ENCODE measurements at places on chromosomes 2 and 18.

DNA sequence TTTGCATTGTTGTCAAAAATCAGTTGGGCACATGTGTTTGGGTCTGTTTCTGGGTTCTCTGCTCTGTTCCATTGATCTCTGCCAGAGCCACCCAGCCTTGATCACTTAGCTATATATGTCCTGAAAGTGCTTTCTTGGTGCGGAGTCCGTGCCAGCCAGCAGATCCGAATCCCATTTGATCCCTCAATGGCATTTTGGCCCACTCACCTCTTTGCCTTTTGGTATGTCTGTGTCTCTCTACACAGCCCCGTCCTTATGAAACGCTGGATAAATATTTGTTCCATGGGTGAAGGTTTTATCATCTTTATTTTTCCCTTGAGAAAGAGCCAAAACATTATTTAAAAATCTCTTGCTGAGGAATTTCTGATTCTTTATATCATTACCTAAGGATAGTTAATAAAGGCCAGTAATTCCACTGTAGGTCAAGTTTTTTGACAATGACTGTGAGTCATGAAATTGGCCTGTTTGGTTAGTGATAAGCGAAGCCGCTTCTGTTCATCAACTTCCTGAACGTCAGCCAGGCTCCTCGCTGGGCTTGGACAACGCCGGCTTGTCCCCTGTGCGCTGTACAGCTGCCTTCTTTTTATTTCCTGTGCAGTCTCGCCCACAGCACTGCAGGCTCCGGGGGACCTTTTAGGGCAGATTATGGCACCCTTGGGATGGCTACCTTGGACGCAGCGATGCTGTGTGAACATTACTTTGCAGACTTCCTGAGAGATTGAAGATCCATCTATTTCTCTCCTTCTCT lies 24.9 kb downstream of the MTCL1 start:
- no peak for DNase-seq

DNA sequence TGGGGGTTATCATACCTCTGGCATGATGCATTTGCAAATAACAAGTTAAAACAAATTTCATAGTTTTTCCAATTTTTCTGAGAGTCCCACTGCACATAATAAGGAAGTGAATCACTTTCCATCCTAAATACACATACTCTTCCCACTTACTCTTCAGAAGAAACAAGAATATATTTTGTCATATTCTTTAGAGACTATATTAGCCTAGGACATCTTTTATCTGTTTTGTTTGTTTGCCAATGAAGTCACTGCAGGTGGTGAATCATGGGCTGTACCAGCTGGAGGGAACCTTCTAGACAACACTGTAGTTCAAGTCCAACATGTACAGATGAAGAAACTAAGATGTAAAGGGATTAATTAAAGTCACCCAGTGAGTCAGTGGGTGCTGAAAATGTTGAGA lies 116.8 kb downstream of the XIRP2 start:
- DNase-seq = no peak

DNA sequence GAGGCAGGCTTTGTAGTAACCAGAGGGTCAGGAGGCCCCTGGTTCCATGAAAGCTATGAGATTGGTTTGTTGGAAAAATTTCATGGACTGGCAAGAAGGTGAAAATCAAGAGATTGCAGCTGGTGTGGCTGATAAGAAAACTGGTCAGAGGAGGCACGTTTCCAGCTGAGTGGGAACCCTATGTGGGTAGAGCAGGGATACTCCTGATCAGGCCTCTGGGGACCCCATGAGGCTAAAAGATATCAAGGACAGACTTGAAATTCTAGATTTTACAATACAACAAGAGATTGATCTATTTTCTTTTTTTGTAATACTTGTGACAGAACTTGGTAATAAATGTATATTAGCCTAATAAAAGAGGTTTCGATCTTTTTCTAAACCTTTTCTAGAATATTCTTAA lies 1615.1 kb downstream of the DPP10 start:
- DNase-seq = no peak

DNA sequence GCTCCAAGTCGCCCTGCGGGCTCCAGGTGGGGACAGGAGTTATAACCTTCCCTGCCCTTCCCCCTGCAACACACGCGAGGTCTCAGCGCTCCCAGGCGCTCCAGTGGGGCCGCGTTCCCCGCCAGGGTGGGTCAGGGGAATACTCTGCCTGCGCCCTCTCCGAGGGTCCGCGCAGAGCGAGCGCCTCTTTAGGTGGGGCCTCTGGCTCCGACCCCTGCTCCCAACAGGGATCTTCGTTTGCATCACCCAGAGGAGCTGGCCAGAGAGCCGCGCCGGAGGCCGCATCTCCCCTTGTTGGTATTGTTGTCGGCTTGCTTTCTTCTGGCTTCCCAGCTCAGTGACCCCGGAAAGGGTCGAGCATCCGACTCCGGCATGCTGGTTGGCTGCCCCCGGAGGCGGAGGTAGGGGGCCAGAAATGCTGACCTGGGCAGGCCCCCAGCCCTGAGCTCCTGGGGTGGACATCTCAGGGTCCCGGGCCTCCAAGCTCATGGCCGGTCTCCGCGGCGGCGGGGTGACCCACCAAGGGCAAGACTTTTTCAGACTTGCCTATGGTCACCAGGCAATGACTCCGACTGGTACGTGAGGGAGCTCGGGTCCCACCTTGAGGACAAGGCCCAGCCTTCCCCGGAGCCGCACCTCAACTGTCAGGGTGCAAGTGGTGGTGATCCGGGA lies 11.2 kb upstream of the EN1 start:
- DNase-seq = no peak

DNA sequence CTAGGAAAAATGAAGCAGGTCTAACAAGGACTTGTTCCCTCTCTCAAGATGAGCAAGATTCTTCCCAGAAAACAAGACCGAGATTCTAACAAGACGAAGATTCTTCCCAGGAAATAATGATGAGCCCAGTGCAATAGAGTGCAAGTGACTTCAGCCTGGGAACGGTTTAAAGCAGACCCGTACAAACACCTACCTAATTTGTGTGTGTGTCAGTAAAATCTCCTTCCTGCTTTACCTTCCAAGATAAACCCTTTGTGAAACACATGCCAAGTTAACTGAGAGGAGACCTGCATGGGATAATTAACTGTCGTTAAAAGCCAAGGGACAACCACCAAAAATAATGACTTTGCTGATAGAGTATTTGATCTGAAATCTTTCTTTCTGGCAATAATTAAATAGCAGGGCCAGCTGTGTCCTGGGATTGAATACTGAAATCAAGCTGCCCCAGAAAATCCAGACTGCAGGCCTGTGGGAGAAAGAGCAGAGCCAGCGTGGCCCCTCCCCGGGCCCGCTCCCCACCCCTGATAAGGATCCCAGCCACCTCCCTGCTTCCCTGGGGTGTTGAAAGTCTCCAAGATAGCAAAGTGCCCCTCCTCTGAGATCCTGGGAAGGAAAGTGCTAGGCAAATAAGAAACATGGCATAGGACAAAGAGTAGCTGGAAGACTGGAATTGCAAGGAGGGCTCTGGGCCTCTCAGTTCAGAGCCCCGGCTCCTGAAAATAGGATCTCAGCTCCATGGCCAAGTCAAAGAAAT lies 145.5 kb downstream of the CYP26B1 start:
- no peak for DNase-seq

DNA sequence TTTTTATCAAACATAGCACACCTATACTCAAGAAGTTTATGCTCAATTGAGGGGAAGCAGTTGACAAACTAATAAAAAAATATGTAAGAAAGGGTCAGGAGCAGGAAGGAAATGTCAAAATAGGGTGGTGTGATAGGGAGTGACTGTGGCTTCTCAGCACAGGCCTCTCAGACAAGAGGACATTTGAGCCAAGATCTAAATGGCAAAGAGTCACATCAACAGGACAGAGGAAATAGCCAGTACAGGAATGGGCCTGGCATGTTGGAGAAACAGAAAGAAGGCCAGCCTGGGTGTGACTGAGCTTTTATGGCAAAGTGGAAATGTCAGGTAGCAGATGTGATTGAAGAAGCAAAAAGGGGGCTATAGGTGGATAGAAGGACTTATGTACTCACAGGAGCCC lies 117.0 kb downstream of the CCDC148 start:
- DNase-seq = no peak

DNA sequence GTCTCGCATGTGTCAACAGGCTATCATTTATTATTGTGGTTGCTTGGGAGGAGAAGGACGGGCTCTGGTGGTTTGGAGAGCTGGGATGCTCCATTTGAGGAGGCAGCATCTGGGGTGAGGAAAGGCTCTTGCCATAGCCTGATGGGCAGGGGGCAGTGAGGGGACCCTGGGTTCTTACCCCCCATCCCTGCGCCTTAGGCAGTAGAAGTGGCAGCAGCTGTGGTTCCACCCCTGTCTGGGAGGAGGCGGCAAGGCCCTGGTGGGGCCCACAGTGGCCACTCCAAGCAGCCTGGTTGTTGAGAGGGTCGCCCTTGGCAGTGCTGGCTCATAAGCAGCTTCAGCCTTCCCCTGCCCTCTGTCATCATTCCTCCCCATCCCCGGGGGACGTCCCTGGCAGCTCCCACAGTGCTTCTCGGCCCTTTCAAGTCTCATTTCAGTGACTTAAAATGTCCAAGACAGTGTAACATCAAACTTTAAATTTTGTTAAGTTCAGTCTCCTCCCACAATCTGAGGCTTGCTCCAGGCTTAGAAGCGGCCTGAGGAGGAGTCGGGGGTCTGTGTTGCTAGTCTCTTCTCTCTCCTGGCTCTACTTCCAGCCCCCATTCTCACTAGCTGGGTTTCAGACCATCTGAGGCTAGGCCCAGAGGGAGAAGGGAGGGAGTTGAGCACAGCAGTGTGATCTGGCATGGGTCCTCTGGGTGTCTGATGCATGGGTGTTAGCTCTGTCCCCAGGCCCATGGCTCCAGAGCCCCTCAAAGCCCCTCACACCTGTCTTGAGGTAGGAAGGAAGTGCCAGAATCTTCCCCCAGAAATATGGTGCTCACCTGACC lies 34.9 kb upstream of the PTPN4 start:
- DNase-seq = no peak

DNA sequence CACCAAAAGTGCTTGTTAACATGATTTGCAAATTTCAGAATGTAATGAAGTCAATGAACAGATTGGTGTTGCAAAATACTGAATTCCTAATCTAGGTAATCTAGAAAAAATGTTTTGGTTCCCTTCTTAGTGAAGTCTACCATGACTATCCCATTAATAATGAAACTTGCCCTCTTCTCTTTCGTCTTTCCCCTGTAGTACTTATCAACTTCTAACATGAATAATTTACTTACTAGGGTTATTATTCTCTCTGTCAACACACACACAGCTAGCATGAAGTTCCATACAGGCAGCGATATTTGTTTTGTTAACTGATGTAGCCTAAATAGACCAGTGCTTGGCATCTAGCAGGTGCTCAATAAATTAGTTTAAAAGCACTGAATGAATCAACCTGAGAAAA lies 160.2 kb downstream of the NCK2 start:
- DNase-seq = no peak

GRCh38 chr2:228747483-228747882 lies 523.6 kb downstream of the PID1 start:
- DNase-seq = no peak

DNA sequence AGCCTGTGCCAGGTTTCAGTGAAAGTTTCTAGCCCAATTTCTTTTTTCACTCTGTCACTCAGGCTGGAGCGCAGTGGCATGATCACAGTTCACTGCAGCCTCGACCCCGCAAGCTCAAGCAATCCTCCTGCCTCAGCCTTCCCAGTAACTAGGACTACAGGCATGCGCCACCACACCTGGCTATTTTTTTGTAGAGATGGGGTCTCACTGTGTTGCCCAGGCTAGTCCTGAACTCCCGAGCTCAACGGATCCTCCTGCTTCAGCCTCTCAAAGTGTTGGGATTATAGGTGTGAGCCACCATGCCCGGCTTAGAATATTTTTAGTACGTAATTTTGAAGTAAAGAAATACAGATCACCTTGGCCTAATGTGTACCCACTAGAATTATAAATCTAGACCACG lies 87.1 kb downstream of the GORASP2 start:
- no peak for DNase-seq

GRCh38 chr2:229578052-229578846 lies 136.1 kb downstream of the DNER start:
- no peak for DNase-seq

DNA sequence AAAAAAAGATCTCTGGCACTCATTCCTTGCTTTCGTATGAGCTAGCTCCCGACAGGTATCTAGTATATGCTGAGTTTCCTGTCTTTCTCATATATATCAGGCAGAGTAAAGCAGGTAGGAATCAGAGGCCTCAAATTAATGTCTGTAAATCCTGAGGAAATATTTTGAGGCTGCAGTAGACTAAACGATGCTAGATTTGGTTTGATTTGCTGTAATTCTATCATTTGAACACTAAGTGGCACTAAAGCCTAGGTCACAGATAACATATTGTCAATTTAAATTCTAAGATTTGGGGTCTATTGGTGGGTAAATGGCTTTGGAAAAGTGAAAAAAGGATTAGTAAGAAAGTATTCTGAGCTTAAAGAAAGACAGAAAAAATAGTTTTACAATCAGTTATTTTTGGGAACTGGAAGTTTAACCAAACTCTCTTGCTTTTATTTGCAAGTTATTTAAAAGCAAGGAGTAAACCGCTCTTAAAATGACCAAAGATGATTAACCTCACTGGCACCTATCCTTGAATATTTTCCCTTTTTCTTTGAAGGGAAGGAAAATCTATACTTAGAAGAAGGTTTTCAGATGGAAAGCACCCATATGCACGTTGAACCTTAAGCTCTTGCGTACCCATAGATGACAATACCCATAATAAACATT lies 37.6 kb upstream of the SLC4A10 start:
- DNase-seq = no peak

GRCh38 chr2:60351321-60351720 lies 202.1 kb downstream of the BCL11A start:
- no peak for DNase-seq

DNA sequence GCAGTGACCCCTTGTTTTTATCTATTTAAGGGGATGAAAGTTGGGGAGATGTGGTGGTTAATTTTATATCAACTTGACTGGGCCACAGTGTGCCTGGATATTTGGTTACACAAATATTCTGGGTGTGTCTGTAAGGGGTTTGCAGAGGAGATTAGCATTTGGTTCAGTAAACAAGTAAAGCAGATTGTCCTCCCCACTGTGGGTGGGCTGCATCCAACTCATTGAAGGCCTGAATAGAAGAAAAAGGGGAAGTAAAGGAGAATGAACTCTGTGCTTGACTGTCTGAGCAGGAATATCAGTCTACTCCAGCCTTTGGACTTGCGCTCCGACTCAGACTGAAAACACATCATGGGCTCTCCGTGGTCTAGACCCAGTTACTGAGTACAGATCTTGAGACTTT lies 80.9 kb downstream of the GCA start:
- no peak for DNase-seq

DNA sequence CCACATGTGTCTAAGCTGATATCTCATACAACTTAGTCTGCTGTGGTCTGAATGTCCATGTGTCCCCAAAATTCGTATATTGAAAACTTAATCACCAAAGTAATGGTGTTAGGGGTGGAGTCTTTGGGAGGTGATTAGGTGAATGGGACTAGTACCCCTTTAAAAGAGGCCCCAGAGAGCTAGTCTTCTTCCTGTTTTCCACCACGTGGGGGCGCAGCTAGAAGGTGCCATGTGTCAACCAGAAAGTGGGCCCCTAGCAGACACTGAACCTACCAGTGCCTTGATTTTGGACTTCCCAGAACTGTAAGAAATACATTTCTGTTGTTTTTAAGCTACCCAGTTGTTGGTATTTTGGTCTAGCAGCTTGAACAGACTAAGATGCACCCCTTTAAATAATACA lies 86.6 kb downstream of the ASB1 start:
- DNase-seq = no peak
